ENCODE measurements at places on chromosomes 5 and 9.

GRCh38 chr5:83715236-83716065, 5.2 kb downstream of the HAPLN1 start:
- H3K27me3 ChIP-seq: peaks cover 24% of the 10 kb centered on the region
- no peak for ATAC-seq
- H3K4me3 ChIP-seq: no peak overlapping the region
- H3K36me3 ChIP-seq: no peaks in the 10 kb centered on the region

GRCh38 chr9:127608104-127608966, 3.7 kb upstream of the STXBP1 start:
- peaks cover 7% of the 10 kb centered on the region for H3K27me3 ChIP-seq
- H3K36me3 ChIP-seq: peaks cover 3% of the 10 kb centered on the region
- H3K4me3 ChIP-seq: peak overlapping the region; percentile 77
- peaks cover 18% of the 10 kb centered on the region for H3K4me1 ChIP-seq
- H3K27ac ChIP-seq: no peak overlapping the region
- peak; percentile 71 for ATAC-seq

- H3K4me3 ChIP-seq: no peak overlapping the region
- no peaks in the 10 kb centered on the region for H3K36me3 ChIP-seq
- no peaks in the 10 kb centered on the region for H3K4me1 ChIP-seq
- no peak overlapping the region for H3K27ac ChIP-seq
- ATAC-seq: no peak
Measured at GRCh38 chr5:130092991-130093390, 188.7 kb downstream of the CHSY3 start.

DNA sequence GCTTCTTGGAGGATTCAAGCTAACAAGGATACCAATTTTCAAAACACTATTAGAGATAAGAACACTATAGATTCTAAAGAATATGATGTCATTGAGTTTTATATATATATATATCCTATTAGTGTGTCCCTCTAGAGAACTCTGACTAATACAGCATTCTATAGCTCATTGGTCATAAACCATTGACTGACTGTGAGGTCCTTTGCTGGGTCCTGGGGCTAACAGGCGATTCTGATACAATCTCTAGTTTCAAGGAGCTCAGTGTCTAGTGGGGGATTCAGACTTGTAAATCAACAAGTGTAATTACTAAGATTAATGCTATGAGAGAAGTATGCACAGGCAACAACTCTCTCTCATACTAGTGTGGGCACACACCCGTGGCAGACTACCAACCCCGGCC, 234.5 kb downstream of the DENND1A start:
- peaks cover 8% of the 10 kb centered on the region for H3K36me3 ChIP-seq
- H3K4me1 ChIP-seq: peaks cover 5% of the 10 kb centered on the region
- no peak overlapping the region for H3K4me3 ChIP-seq
- ATAC-seq: no peak

DNA sequence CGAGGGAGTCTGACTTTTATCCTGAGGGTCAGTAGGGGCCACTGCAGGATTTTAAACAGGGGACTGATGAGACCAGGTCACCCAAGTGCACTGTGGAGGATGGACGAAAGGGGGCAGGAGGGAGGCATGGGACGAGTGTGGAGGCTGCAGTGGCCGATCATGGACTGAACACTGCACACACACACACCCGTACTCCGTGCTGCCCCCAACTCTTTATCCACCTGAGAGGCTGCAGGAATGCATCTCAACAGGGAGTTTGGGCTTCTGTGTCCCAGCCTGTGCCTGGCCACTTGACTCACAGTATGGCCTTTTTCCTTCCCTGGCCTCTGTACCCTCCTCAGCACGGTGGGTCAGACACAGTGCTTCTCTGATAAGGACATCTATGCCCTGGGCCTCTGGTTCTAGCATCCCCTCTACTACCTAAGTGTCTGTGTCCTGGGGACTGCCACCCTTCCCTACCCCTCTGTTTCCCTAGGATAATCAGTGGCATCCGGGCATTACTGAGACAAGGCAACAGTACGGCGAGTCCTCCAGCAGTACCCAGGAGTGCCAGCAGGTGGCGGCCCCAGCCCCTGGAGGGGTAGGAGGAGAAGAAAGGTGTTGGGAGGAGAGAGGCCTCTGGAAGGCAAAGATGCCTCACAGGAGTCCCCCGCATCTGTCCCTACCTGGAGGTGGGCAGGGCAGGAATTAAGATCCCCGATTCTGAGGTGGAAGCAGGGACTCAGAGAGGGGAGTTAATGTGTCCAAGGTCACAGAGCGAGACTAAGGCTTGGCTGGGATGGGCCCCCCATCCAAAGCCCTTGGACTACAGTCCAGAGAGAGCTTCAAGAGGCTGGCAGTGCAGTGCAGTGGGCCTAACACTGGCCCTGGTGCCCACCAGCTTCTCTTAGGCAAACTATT, 5.1 kb upstream of the CDX1 start:
- H3K4me1 ChIP-seq: no peaks in the 10 kb centered on the region
- no peaks in the 10 kb centered on the region for H3K36me3 ChIP-seq
- H3K27me3 ChIP-seq: peaks cover 17% of the 10 kb centered on the region
- peak; percentile 81 for ATAC-seq

DNA sequence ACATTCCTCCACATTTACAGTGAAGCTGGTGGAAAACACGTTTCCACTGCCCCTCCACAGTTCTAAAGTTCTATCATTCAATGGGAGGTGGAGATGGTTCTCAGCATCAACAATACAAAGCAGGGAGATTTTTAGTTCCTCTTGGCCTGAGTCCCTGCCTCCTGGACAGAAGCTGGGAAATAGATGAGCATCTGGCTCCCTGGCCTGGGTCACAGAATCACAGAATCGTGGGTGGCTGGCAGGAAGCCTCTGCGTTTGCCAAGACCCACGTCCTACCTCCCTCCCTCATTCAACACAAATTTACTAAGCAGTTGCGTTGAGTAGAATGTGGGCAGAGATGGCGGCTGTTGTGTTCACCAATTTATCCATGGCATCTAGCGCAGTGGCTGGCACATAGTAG, 5.2 kb upstream of the PPARGC1B start:
- ATAC-seq: no peak
- H3K27ac ChIP-seq: no peak overlapping the region
- H3K27me3 ChIP-seq: no peaks in the 10 kb centered on the region

- no peak for ATAC-seq
- H3K27me3 ChIP-seq: no peaks in the 10 kb centered on the region
- H3K4me1 ChIP-seq: no peaks in the 10 kb centered on the region
- H3K4me3 ChIP-seq: no peak overlapping the region
- H3K36me3 ChIP-seq: no peaks in the 10 kb centered on the region
Measured at GRCh38 chr9:13857521-13857920, 456.4 kb downstream of the NFIB start.

GRCh38 chr5:101782352-101783103, 513.6 kb downstream of the SLCO4C1 start:
- no peak overlapping the region for H3K4me3 ChIP-seq
- H3K4me1 ChIP-seq: no peaks in the 10 kb centered on the region
- no peak overlapping the region for H3K27ac ChIP-seq
- no peaks in the 10 kb centered on the region for H3K27me3 ChIP-seq
- no peak for ATAC-seq
- H3K36me3 ChIP-seq: no peaks in the 10 kb centered on the region

DNA sequence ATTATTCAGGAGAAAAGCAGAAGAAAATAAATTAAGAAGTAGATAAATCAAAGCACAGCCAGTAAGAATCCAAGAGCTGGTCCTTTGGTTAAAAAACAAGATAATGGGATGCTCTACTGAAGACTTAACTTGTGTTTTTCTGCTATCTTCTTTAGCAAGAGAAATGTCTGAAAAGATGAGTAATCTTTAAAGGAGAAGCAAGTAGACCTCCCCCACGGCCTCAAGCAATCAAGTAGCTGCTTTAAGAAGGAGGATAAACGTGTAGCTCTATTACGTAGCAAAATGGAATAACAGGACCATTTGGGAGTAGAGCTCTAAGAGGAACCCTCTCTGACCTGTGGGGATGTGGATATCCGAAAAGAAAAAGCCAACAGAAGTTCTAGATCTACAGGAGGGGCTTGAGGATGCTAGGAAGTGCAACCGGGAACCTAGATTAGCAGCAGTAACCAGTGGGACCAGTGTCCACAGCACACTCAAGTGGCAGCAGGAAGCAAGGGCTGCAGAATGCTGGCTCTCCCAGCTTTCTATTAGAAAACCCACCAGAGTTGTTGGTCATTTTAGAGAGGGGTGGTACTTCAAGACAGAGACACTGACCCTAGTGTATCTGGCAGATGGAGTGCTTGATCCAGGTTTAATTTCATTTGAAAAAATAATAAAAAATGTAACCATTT, 185.4 kb downstream of the GABBR2 start:
- peaks cover 46% of the 10 kb centered on the region for H3K27me3 ChIP-seq
- H3K36me3 ChIP-seq: no peaks in the 10 kb centered on the region

DNA sequence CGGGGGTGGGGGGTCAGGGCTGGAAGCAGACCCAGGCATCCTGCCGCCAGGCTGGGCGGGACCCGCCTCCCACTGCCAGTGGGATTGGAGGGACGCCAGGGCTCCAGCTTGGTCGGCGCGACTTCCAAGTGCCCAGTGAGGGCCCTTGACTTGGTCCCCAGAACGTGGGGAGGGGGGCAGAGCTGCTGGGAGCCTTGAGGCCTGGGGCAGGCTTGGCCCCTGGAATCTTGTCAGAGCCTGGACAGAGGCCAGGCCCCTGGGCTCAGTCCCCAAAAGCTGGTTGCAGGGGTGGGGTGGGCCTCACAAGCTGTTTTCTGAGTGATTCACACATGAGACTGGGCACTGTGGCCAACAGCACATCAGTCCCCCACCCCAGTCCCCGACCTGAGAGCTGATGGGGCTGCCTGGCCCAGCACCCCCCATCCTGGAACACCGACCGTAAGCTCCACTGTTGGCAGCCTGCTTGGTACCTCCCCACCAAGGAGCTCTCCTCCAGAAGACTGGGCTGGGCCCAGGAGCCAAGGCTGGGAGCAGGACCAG, 526 bp downstream of the CLIC3 start:
- no peak overlapping the region for H3K27ac ChIP-seq
- no peak for ATAC-seq
- H3K4me3 ChIP-seq: peak overlapping the region; percentile 34
- no peaks in the 10 kb centered on the region for H3K27me3 ChIP-seq

- peaks cover 14% of the 10 kb centered on the region for H3K4me1 ChIP-seq
- no peaks in the 10 kb centered on the region for H3K36me3 ChIP-seq
- peaks cover 3% of the 10 kb centered on the region for H3K27me3 ChIP-seq
- H3K27ac ChIP-seq: no peak overlapping the region
Measured at GRCh38 chr5:68709239-68709638, 384.6 kb upstream of the SLC30A5 start.

DNA sequence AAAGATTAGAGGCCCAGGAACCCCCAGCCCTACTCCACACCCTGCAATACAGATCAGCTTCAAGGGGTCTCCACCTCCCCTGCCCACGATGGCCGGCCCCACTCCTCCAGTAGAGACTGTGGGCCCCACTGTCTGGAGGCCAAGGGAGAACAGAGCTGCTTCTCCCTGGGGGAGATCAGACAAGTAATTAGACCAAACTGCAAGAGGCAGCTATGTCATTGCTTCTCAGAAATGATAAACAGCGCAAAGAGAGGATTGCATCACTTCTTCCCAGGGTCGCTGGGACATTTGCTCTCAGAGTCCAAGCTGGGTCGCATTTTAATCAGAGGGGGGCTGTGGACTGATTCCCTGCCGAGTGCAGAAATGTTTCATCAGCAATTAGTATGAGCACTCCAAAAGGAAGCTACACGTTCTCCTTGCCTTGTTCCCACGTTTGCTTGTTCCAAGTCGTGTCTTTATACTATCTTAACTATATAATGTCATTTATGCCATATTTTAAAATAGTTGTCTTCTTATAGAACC, 59.9 kb downstream of the ROPN1L start:
- H3K36me3 ChIP-seq: no peaks in the 10 kb centered on the region
- no peak overlapping the region for H3K27ac ChIP-seq

DNA sequence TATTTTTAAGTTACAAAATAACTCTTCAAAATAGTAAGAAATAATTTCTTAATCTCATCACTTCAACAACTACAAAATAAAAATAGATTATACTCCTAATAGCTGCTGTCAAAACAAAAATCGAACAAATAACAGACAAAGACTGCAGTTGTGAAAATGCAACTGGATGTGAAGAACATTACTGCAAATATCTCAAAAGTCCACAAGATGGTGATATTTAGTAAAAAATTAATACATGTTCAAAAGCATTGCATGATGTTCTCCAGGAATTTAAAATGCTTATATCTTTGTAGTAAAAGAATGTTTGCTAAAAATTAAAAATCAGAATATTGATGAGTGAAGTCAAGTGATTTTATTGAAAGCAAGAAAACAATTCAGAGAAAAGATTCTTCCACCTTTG, 66.2 kb downstream of the MPDZ start:
- no peak overlapping the region for H3K4me3 ChIP-seq
- H3K27ac ChIP-seq: no peak overlapping the region
- no peaks in the 10 kb centered on the region for H3K27me3 ChIP-seq
- H3K36me3 ChIP-seq: no peaks in the 10 kb centered on the region
- H3K4me1 ChIP-seq: no peaks in the 10 kb centered on the region

- H3K4me3 ChIP-seq: no peak overlapping the region
- no peaks in the 10 kb centered on the region for H3K36me3 ChIP-seq
- H3K27ac ChIP-seq: no peak overlapping the region
- H3K4me1 ChIP-seq: no peaks in the 10 kb centered on the region
- no peak for ATAC-seq
- no peaks in the 10 kb centered on the region for H3K27me3 ChIP-seq
Measured at GRCh38 chr9:108339251-108339650, 516.5 kb downstream of the ACTL7B start.

- H3K27ac ChIP-seq: no peak overlapping the region
- no peak overlapping the region for H3K4me3 ChIP-seq
- no peaks in the 10 kb centered on the region for H3K27me3 ChIP-seq
- H3K36me3 ChIP-seq: no peaks in the 10 kb centered on the region
Measured at GRCh38 chr9:120951960-120952618, 25.5 kb upstream of the TRAF1 start.

GRCh38 chr5:128328446-128328845, 209.6 kb downstream of the FBN2 start:
- H3K27ac ChIP-seq: no peak overlapping the region
- no peak overlapping the region for H3K4me3 ChIP-seq
- peaks cover 7% of the 10 kb centered on the region for H3K27me3 ChIP-seq
- H3K36me3 ChIP-seq: no peaks in the 10 kb centered on the region

- ATAC-seq: no peak
- no peak overlapping the region for H3K4me3 ChIP-seq
- peaks cover 23% of the 10 kb centered on the region for H3K4me1 ChIP-seq
- H3K27me3 ChIP-seq: no peaks in the 10 kb centered on the region
- peaks cover 32% of the 10 kb centered on the region for H3K36me3 ChIP-seq
Measured at GRCh38 chr5:14854799-14855198, 16.8 kb downstream of the ANKH start.

GRCh38 chr5:124952079-124952478, 205.6 kb upstream of the ZNF608 start:
- no peaks in the 10 kb centered on the region for H3K36me3 ChIP-seq
- peak; percentile 9 for ATAC-seq
- no peaks in the 10 kb centered on the region for H3K4me1 ChIP-seq
- H3K27me3 ChIP-seq: no peaks in the 10 kb centered on the region

DNA sequence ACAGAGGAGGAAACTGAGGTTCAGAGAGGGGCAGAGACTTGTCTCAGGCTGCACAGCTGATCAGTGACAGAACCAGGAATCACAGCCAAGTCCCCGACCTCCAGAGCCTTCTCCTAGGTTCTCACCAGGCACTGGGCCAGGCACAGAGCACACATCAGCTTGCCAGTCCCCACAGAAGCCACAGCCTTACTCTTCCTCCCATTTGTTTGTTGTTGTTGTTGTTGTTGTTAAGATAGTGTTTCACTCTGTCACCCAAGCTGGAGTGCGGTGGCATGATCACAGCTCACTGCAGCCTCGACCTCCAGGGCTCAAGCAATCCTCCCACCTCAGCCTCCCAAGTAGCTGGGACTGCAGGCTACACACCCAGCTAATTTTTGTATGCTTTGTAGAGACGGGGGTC, 41.4 kb downstream of the NAIF1 start:
- ATAC-seq: no peak
- H3K4me1 ChIP-seq: peaks cover 41% of the 10 kb centered on the region
- H3K27me3 ChIP-seq: no peaks in the 10 kb centered on the region
- H3K36me3 ChIP-seq: peaks cover 7% of the 10 kb centered on the region
- peak overlapping the region; percentile 97 for H3K27ac ChIP-seq

Data from activated T-helper 17 cell treated with anti-CD3 and anti-CD28 coated beads, Interleukin-2, amount 50 U/mL, for 72 hours (primary cell).